ENCODE measurements at places on chromosomes 6 and 20.

DNA sequence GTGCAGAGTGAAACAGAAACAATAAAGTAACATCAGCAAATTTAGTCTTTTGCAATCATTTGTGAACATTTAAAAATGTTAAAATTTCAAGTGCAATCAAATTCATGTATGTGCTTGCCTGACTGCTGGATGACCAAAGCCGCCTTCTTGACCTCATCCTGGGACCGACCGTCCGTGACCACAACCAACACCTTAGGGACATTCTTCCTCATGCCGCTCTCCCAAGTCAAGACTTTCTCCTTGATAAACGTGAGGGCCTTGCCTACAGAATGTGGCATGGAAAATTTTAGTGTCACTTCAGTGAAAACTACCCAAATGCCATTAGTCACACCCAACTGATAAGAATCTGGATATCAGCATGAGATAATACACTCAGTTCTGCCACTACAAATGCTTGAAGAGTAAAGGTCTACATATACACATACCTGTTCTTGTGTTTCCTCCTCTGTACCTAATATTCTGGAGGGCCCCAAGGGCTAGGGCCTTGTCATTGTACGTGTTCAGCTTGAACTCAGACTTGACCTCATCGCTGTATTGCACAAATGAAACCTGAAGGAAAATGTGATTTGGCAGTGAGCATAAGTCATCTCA, 86.8 kb downstream of the COL12A1 start:
- DNase-seq = no peak

DNA sequence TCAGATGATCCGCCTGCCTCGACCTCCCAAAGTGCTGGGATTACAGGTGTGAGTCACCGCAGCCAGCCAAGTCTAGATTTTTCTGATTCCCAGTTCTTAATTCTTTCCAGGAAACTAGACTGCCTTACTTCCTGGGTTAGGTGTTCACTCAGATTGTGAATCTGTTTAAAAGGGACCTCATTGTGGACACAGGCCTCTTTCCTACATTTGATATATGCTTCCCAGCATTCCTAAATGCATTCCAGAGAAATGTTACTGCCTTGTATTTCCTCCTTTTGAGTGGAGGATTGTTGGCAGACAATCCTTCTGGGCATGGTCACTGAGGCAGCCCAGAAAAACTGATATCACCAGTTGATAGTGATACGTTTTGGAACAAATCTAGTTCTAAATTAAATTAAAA, 15.7 kb downstream of the TMEM181 start:
- DNase-seq = no peak

DNA sequence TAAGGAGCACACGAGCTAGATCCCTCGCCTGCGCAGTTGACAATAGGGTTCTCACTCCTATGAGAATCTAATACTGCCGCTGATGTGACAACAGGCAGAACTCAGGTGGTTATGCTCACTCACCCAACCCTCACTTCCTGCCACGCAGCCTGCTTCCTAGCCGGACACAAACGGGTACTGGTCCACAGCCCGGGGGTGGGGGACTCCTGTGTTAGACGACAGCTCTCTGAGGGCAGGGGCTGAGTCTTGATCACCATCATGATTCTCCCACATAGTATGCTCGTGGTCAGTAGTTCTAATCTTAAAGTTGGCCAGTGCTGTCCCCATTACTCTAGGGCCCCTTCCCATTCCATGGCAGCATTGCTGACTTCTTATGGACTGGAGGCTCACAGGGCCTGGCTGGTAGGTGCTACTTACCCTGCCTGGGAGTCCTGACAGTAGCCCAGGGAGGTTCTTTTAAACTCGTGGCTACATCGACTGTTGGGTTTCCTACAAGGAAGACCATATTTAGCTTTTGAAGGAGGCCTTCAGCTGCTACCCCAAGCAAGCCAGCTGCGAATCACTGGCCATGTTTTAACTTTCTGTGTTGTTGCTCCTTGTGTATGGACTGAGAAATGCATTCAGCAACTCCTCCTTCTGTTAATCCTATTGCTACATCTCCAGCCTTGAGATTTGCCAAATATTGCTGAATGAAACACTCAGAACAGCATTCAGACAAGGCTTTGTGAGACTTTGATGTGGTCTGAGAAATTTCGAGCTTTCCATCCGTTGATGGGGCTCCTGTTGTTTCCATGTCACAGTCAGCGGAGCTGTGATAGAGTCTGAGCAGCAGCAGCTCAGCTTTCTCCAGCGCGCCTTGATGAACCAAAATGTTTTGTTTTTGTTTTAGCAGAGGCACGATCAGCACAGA, 300.3 kb downstream of the NRN1 start:
- no peak for DNase-seq

DNA sequence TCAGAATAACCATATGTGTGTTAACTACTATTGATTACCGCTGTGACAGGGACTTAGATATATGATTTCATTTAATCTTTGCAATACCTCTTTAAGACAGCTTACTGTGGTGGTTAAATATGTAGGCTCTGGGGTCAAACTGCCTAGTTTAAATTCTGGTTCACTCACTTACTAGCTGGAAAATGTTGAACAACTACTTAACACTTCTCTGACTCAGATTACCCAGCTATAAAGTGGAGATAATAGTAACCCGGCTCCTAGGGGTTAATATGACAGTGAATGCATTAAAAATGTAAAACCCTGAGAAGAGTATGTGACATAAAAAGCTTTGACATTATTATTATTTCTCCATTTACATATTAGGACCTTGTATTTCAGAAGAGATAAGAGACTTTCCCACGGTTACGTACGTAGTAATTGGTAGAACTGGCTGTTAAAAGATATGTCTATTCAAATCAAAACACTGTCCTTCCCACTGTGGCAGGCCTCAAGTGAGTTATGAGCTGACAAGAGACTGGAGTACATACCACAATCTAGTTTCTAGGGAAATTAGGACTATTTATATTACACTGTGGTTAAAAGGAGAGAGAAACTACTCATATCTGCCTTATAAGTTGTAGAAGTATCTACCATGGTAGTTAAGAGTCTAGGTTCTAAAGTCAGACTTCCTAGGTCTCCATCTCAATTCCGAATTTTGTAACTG, 4.4 kb upstream of the PLCB1 start:
- DNase-seq = no peak

DNA sequence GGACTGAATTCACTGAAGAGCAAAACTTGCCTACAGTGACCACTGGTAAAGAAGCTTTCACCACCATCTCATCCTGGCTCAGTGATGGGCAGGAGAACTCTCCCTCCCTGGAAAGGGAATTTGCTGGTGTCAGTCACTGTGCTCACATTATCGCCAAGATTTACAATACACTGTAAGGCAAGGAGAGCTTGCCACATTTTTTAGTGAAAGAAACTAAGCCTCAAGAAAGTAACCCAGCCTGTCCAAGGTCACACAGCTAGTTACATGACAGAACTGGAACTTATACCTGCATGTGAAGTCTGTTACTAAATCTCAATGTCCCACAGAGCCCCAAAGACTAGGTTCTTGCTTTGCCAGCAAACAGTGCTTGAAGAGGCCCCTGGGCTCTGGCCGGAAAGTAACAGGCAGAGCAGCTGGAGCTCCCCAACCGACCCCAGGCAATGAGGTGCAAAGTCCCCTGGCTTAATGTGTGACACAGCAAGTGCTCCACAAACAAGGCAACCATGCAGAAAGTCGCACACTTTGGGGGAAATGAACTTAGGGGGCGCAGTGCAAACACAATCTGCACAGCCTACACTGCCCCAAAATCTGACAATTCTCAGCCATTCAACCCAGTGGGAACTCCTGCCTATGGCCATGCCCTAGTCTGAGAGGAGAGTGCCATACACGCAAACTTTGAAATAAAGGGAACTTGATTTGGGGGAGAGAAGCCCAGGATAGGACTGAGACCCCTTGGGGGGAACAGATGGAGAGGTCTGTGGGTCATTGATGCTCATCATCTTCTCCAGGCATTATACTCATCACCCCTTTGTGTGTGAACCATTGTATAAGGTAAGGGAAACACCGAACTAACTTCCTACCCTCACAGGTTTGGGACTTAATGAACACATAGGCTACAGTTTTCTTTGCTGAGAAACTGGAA, 1.9 kb downstream of the BCL2L1 start:
- no peak for DNase-seq

DNA sequence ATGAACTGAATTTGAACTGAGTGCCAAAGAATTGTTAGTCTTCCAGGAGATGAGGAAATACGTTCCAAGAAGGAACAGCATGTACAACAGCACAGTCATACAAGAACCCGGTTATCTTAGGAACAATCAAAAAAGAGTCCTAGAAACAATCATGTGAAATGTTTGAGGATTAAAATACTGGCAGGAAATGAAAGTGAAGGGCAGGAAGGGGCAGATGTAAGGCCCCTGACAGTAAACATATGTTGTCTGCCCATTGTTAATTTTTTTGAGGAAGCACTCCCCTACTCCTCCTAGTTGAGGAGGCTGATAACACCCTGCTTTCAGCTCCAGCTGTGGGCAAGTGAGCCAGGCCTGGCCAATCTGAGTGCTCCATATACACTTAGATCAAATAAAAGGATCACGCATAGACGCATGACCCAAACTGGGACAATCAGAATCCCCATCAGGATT, 220.9 kb downstream of the HACE1 start:
- DNase-seq = no peak

DNA sequence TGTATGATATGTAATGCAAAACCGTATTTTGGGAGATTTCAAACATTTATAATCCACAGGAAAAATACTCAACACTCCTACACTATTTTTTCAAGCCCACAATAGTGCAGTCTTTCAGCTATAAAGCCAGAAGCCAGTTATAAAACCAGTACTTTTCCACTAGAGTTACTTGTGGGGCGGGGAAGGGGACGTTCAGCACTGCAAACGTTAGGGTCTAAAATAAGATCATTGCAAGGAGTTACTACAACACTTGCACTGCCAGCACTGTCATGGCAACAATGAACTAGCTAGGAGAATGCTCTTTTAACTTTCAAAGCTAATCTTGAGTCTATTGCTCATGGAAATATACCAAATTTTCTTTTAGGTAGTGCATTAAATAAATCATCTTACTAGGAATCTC, 14.7 kb downstream of the SESN1 start:
- DNase-seq = no peak

- DNase-seq = no peak
Observed at GRCh38 chr20:7323957-7324356, 556.5 kb downstream of the BMP2 start.
